T-cell (primary cell): ENCODE measurements at places on chromosomes 3 and 15. TPM values are rescaled to one million over a fixed set of nuclear protein-coding genes. Genes with fewer than 3 reads are reported as not detected.

SH2D7 gene
- not detected for total RNA-seq

GRCh38 chr3:52277071-52277964 is 1.1 kb downstream of the WDR82 start:
- peak; percentile 52 for DNase-seq
- peaks cover 2% of the 10 kb centered on the region for H3K36me3 ChIP-seq
- peak overlapping the region; percentile 69 for H3K4me3 ChIP-seq
- H3K27ac ChIP-seq = peak overlapping the region; percentile 80
- H3K27me3 ChIP-seq = no peaks in the 10 kb centered on the region

GRCh38 chr3:181134873-181135272 is 145.3 kb upstream of the DNAJC19 start:
- no peaks in the 10 kb centered on the region for H3K36me3 ChIP-seq
- DNase-seq = no peak
- H3K4me1 ChIP-seq = no peaks in the 10 kb centered on the region
- H3K4me3 ChIP-seq = no peak overlapping the region

DNA sequence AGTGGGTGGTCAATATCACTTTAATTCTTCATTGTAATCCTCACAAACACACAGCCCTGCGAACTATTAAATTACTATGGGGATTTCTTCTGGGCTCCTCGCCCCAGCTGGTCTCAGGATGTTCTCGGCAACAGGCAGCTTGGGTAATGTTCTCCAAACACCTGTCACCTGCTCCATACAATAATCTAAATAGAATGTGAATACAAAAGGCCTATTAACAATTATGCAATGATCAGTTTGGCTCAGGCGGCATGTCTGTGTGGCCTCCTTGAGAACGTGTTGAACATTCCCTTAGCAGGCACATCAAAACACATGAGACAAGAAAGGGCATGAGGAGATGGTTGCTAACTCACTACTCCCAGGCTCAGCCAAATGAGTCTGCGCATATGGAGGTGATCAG is 158.6 kb upstream of the KBTBD8 start:
- no peaks in the 10 kb centered on the region for H3K4me1 ChIP-seq
- H3K27ac ChIP-seq = no peak overlapping the region
- no peak for DNase-seq
- no peaks in the 10 kb centered on the region for H3K36me3 ChIP-seq

DNA sequence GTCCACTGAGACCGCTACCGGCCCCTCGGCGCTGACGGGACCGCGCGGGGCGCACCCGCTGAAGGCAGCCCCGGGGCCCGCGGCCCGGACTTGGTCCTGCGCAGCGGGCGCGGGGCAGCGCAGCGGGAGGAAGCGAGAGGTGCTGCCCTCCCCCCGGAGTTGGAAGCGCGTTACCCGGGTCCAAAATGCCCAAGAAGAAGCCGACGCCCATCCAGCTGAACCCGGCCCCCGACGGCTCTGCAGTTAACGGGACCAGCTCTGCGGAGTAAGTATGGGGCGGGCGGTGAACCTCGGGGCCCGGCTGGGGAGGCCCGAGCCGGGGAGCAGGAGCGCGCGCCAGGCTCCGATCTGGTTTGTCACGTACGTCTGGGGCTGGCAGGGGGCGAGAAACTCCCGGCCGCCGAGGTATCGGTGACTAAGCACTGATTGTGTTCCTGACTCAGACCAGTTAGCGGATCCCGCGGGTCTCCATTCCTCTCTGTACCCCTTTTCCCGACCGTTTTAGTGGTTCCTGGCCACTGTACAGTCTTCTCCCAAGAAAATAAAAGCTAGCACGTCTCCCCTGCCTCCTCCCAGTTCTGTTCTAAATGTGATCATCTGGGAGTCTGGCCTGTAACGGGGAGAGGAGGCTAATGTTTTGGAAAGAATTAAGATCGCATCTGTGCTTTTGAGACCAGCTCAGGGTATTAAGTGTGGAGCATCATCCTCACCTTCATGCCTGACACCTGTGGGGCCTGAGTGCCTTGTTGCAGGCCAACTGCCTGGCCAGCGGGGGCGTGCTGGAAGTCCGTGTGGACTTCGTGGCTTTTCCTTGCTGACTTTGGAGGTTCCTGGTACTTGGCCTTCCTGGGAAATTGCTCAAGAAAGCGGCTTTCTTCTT is 691 bp downstream of the MAP2K1 start:
- H3K4me3 ChIP-seq = peak overlapping the region; percentile 91
- no peaks in the 10 kb centered on the region for H3K36me3 ChIP-seq
- H3K27ac ChIP-seq = peak overlapping the region; percentile 62
- DNase-seq = peak; percentile 17
- no peaks in the 10 kb centered on the region for H3K27me3 ChIP-seq
- peaks cover 55% of the 10 kb centered on the region for H3K4me1 ChIP-seq

GADL1 gene
- not detected for total RNA-seq

ACOX2 gene
- not detected for total RNA-seq

- H3K36me3 ChIP-seq = no peaks in the 10 kb centered on the region
- H3K4me1 ChIP-seq = no peaks in the 10 kb centered on the region
- DNase-seq = no peak
- no peak overlapping the region for H3K27ac ChIP-seq
- H3K4me3 ChIP-seq = no peak overlapping the region
Measured at GRCh38 chr3:79534727-79535126, 233.1 kb downstream of the ROBO1 start.

A4GNT gene
- not detected for total RNA-seq

KIF15 gene
- 0.43 TPM for total RNA-seq

DNA sequence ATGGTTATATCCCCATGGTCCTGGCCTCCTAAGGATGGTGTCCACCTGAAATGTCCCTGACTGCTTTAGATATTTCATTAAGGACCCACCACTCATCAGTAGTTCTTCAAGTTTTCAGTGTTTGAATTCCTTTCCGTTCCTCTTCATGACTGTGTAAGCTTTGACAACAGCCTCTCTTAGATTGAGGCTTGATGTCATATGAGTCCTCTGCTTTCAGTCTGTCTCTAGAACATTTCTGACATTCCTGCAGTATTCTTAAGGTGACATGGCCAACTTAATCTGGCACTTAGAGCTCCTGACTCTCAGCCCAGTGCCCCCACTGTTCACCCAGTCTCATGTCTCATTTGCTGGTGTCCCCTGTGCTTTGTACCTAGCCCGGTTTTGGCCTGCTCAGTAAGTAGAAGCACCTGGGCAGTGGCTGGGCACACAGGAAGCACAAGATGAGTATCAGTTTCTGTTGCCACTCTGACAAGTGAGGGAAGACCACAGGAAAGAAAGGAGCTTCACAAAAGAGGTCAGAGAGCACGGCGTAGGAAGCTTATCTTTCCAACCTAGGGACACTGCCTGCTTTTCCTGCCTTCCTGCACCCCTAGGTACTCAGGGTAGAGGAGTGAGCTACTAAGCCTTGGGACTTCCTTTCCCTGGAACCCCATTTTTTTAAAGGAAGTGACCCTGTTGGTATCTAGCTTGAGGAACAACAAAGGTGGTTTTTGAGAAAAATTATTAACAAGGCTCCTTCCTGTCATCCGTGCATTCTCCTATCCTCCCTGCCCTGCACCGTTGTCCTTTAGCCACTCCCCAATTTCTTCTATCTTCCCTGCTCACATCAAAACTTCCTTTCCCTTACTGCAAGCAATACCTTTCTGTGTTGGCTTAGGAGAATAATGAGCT is 103.1 kb downstream of the KLHL25 start:
- no peak for DNase-seq
- H3K4me1 ChIP-seq = peaks cover 46% of the 10 kb centered on the region
- H3K4me3 ChIP-seq = peak overlapping the region; percentile 65
- H3K27me3 ChIP-seq = no peaks in the 10 kb centered on the region
- H3K36me3 ChIP-seq = peaks cover 4% of the 10 kb centered on the region

- no peaks in the 10 kb centered on the region for H3K27me3 ChIP-seq
- H3K36me3 ChIP-seq = no peaks in the 10 kb centered on the region
- no peak for DNase-seq
Measured at GRCh38 chr3:197793247-197793646, 2.2 kb downstream of the LRCH3 start.

GRCh38 chr3:186901135-186901734 is 29.1 kb upstream of the ST6GAL1 start:
- H3K4me1 ChIP-seq = peaks cover 10% of the 10 kb centered on the region
- H3K27ac ChIP-seq = no peak overlapping the region
- H3K36me3 ChIP-seq = no peaks in the 10 kb centered on the region
- DNase-seq = no peak
- H3K27me3 ChIP-seq = no peaks in the 10 kb centered on the region

DNA sequence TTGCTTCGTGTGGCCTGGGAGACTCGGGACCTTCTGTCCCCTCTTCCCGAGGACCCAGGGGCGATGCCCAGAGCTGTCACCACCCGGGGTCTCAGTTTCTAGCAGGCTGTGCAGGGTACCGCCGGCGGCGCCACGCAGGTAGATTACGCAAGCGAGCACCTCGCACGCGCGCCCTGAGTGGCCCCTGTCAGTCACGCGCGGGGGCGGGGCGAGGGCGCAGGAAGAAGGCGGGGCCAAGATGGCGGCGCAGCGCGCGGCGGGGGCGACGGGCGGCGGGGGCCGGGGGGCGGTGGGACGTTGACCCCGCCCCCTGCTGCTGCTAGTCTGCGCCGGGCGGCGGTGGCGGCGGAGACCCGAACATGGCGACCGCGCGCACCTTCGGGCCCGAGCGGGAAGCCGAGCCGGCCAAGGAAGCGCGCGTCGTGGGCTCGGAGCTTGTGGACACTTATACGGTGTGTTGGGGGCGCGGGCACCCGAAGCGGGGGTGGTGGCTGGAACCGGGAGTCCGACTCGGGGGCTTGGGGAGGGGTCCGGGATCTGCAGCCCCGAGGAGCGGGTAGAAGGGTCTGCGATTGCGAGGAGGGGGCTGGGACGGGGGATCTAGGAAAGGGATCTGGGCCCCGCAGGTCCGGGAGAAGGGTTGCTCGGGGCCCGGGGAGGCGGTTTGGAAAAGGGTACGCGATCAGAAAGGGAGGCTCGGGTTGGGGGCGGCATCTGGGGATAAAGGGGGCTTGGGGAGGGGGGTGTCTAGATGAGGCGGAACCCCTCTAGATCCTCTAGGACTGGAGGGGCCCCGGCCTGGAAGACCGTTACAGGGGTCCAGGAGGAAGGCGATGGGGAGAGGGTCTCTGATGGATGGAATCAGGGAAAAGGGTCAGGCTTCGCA is at the start of gene NISCH:
TSS of gene NISCH (plus strand) at position 322 of the 886 bp plus-strand sequence. CDS start at position 360, 38 bp downstream.
- peak within 1 kb of the TSS; percentile 79 for H3K4me3 ChIP-seq
- no peaks in the 10 kb centered on the region for H3K27me3 ChIP-seq
- H3K4me1 ChIP-seq = peaks cover 12% of the 10 kb centered on the region
- H3K36me3 ChIP-seq = peaks cover 17% of the 10 kb centered on the region

BLOC1S6 gene
- 42.5 TPM for total RNA-seq

FBXW12 gene
- total RNA-seq = not detected

DNA sequence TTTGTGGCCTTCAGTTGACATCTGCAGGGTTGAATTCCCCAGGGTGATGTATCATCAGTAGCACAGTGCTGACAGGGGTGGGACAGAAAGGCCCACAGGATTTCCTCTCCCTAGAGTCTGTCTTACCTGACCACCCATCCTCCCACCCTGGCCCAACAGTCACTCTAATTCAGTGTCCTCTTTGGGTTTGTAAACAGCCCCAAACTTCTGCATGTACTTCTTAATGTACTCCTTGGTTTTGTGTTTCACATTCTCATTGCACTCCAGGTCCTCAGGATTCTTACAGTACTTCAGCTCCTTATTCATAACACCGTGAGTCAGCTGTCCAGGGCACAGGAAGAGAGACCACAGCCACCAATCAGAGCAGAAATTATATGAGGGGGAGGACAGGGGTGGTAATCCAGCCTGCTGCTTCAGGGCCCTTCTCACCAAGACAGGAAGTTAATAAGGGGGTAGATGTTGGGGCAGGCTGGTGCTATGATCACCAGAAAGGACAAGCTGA is 37.5 kb downstream of the NBEAL2 start:
- peak overlapping the region; percentile 28 for H3K27ac ChIP-seq
- peaks cover 17% of the 10 kb centered on the region for H3K4me1 ChIP-seq
- peak; percentile 43 for DNase-seq
- no peaks in the 10 kb centered on the region for H3K27me3 ChIP-seq
- peaks cover 8% of the 10 kb centered on the region for H3K36me3 ChIP-seq

GRCh38 chr15:85047271-85047948 is 65.8 kb downstream of the PDE8A start:
- no peak for DNase-seq
- no peaks in the 10 kb centered on the region for H3K27me3 ChIP-seq
- no peaks in the 10 kb centered on the region for H3K4me1 ChIP-seq
- H3K36me3 ChIP-seq = no peaks in the 10 kb centered on the region
- H3K27ac ChIP-seq = peak overlapping the region; percentile 9

- no peak overlapping the region for H3K27ac ChIP-seq
- H3K4me1 ChIP-seq = peaks cover 22% of the 10 kb centered on the region
- no peaks in the 10 kb centered on the region for H3K27me3 ChIP-seq
- H3K4me3 ChIP-seq = no peak overlapping the region
Measured at GRCh38 chr3:46989146-46989810, 9.8 kb downstream of the NBEAL2 start.

- DNase-seq = no peak
- no peak overlapping the region for H3K27ac ChIP-seq
- H3K36me3 ChIP-seq = no peaks in the 10 kb centered on the region
- H3K4me3 ChIP-seq = no peak overlapping the region
Measured at GRCh38 chr15:47577000-47577399, 140.3 kb upstream of the SEMA6D start.

SOX14 gene
- not detected for total RNA-seq

- DNase-seq = no peak
- H3K4me1 ChIP-seq = no peaks in the 10 kb centered on the region
- no peaks in the 10 kb centered on the region for H3K27me3 ChIP-seq
- no peak overlapping the region for H3K27ac ChIP-seq
- no peaks in the 10 kb centered on the region for H3K36me3 ChIP-seq
Measured at GRCh38 chr15:42375941-42376340, 16.6 kb downstream of the CAPN3 start.

DNA sequence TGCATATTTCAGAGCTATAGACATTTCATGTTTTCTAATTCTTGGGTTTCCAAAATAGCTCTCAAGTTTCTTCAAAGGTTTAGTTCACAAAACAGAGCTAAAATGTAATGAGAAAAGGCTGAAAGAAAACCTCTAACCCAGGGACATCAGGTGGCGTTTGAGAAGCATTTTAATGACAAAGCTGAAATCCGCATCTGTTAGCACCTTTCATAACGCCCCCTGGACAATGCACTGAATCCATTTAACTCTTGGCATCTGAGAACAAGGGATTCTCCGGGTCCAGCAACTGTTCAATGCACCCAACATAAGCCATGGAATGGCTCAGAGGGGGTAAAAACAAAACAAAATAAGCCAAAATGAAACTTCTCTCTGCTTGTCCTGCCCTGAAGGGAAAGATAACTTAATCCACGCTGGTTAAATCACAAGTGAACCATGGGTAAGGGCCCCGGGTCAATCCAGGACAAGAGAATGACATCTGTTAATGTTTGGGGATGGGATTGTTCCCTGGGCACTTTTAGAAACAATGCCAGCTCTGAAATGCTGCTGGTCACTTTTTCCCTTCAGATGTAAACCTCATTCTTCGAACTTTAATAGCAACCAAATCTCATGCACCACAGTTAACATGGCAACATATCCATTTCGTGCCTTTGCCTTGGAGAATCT is 466.2 kb upstream of the ADAMTS9 start:
- no peak overlapping the region for H3K4me3 ChIP-seq
- no peak for DNase-seq
- no peaks in the 10 kb centered on the region for H3K27me3 ChIP-seq
- no peak overlapping the region for H3K27ac ChIP-seq
